ENCODE measurements at places on chromosomes 2 and 18.

GRCh38 chr18:28684746-28685355 is 507.9 kb upstream of the CDH2 start:
- no peak for DNase-seq

DNA sequence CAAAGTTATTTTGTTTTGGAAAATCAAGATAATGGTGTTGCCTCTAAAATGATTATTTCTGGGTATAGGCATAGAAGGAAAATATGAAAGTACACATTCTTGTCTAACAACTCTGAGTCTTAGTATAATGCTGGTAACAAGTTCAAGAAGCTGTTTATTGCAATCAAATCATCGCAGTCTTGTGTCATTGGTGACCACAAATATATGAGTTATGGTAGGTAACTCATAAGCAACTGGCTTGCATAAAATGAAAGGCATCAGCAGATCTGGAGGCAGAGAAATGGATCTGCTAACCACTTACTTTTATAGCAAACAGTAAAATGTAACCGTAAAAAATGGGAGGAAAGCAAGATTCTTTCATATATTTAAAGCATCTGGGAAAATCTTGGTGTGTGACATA is 156.2 kb upstream of the TCF4 start:
- DNase-seq = no peak

- DNase-seq = no peak
These were observed 788.4 kb downstream of the EPHA4 start for GRCh38 chr2:220783671-220784070.

DNA sequence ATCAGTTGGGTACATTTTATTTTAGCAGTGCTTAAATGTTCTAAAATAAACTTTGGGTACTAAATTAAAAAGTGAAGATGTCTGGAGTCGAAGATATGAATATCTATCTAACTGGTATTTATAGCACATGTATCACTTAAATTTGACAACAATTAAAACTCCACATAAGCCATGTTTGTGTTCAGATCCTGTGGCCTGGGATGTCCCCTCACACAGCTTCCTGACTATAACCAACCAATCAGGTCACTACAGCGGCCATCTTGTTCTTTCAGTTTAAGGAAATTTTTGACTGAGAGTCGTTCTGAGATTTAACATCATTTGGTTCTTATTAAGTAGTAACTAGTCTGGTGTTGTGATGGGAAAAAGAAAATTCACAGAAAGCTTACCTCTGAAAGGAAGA is 170.7 kb upstream of the NRP2 start:
- DNase-seq = no peak

DNA sequence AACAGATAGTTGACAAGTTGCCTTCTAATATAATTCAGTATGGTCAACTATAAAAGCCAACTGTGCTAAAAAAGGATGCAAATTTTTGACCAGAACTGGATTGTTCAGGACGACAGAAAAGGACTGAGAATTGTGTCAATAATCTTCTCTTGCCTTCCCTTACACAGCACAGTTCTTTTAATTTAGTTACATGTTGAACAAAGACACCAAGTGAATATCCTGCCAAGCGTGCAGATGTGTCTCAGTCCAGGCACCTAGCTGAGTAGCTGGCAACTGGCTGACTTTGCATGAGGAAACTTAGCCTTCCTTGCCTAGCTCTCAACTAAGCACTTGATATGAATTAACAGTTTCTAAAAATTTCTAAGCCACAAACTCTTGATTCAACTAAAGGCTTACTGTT is 801.4 kb downstream of the BCL11A start:
- DNase-seq = no peak

DNA sequence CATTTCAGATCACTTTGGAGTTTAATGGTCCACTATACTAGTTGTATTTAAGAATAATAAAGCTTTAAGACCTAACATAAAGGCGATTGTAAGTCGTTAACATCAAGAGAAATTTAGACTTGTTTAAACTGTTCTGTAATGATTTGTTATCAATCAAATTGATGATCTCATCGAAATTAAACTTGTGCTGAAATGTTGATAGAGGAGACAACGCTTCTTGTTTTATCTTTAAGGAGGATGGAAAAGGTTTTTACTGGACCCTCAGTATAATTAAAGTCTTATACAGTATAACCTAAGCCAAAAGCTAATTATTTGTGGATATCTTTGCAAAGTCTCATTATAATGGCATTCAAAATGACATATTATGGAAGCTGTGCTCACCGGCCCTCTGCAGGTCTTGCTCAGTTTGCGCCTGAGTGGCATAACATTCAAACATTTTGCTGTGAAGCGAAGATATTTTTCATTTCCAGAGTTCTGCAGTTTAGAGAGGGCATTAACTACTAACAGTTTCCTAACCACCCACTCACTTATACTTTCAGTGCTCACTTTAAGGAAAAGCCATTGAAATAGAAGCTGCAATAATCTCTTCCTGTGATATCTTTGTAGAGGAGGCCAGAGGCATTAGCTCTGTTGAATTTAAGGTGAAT is 1.4 kb upstream of the SERTAD2 start:
- no peak for DNase-seq

- DNase-seq = no peak
These were observed 16.2 kb upstream of the GLS start for GRCh38 chr2:190864375-190864774.

GRCh38 chr2:113370478-113371091 is 66.9 kb upstream of the ZNG1B start:
- DNase-seq = peak; percentile 50

DNA sequence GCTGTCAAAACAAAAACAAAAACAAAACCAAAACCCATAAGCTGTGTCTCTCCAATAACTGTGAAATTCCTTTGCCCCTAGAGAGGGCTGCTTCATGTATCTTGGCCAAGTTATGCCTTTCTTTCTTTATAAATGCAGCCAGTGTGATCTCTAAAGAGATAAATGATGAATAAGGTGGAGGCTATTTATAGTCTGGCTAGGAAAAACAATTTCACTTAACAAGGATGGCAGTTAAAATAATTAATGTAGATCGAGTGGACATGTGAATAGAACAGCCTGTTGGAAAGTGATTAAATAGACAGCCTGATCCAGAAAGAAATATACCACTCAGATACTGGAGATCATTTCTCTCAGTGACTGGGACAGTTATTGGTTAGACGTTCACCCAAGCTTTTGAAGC is 1666.9 kb upstream of the CELF4 start:
- DNase-seq = no peak

DNA sequence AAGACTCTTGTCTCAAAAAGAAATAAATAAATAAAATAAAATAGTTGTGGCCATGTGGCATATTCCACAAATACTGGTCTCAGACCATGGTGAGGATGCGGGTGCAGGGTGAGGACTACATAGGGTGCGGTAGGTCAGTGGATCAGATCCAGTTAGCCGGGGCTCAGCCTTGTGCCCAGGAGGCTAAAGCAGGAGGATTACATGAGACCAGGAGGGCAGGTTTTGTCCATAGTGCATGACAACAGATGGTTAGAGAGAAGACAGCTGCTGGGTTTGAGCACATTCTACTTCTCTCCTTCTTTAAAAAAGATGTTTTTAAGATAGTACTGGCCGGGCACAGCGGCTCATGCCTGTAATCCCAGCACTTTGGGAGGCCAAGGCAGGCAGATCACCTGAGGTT is 12.8 kb upstream of the PSD4 start:
- no peak for DNase-seq

GRCh38 chr18:55587418-55588110 is 428 bp downstream of the TCF4 start:
- no peak for DNase-seq

GRCh38 chr2:30029804-30030203 is 108.4 kb upstream of the ALK start:
- DNase-seq = no peak

DNA sequence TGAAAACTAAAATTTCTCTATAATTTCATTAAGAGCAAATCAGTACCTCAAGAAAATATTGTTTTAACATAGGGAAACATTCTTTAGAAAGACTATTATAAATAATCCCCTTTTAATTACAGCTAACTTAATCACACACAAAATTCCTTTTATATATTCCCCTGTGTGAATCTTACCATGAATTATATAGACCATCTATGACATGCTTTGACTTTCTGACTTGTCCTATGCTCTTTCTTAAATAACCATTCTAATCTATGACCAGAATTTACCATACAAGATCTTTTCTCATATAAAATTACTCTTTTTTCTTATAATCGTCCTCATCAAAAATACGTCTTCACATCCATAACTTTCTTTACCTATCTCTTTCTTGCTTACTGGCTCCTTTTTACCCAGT is 824.2 kb upstream of the FAM98A start:
- DNase-seq = no peak

DNA sequence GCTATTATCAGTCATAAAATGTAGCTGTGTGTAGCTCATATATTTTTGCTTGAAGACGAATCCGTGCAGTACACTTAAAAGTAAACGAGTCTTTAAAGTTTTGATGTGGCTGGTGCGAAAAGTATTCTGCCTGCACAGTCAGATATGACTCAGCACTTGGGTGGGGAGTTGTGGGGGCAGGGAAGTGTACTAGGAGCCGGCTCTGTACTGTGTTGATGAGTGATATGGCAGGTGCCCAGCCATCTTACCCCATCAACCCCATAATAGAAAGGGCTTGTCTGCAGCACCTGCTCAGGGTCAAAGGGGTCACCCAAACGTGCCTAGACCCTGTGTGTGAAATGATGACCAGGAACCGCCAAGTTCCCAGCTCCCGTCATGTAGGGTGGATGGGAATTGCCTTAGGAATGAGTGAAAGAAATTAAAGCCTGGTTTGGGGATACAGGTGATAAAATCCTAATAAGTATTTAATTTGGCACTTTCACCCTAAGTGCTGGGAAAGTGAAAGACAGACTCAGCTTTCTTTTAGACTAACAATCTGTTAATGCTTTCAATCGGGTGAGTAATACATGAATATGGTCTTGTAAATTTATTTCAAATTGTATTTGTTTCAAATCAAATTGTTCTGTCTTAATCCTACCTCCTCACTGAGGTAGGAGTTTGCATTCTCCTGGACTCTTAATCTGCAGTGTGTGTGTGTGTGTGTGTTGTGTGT is 48.0 kb downstream of the BCL2L11 start:
- peak; percentile 67 for DNase-seq

GRCh38 chr2:215601990-215602721 is 166.3 kb upstream of the FN1 start:
- no peak for DNase-seq

DNA sequence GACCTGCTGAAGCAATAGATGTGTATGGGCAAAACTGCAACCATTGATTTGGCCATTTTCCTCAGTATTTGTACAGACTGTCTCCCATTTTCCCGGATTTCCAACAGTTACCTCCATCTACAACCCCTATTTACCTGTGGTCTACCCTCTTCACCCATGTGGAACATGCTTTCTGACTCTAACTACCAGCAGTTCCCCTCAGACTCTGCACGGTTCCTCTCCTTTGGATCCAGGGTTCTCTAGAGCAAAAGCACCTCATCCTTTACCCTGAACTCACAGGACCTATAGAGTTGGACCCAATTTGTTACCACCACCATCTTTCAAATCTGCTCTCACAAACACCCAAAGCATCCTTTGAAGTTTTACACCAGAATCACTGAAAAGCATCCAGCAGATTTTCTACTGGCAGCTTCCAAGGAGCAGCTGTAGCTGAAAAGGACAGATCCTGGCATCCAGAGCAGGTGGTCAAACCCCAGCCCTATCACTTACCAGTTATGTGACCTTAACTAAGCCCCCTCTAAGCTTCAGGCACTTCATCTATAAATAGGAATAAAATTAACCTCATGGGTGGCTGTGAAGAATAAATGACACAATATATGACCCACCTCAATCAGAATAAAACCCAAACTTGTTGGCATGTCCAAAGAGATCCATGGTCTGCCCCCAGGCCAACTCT is 15.3 kb downstream of the CYTIP start:
- no peak for DNase-seq

- DNase-seq = no peak
These were observed 1.0 kb downstream of the CHST10 start for GRCh38 chr2:100416397-100416934.

GRCh38 chr2:195891081-195891480 is 177.6 kb downstream of the DNAH7 start:
- no peak for DNase-seq

GRCh38 chr2:198488964-198489363 is 684.6 kb downstream of the PLCL1 start:
- DNase-seq = no peak

DNA sequence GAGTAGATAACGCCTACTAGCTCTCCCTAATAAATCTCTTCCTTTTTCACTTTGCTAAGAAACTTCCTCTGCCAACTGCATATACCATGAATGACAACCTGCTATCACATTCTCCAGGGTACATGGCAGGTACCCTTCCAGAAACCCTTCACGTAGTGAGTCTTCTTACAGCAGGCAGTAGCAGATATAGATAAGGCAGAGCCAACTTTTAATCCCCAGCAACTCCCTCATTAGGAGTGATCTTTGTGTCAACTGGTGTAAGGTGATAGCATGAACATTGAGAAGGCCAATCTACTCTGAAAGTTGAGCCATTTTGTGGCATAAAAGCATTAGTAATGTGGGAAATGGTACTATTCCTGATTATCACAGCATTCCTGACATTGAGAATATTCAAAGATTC is 5.7 kb upstream of the STK17B start:
- DNase-seq = no peak

- DNase-seq = no peak
These were observed 17.8 kb downstream of the CRIM1 start for GRCh38 chr2:36373149-36373926.

GRCh38 chr2:36380624-36381481 is 25.3 kb downstream of the CRIM1 start:
- no peak for DNase-seq

DNA sequence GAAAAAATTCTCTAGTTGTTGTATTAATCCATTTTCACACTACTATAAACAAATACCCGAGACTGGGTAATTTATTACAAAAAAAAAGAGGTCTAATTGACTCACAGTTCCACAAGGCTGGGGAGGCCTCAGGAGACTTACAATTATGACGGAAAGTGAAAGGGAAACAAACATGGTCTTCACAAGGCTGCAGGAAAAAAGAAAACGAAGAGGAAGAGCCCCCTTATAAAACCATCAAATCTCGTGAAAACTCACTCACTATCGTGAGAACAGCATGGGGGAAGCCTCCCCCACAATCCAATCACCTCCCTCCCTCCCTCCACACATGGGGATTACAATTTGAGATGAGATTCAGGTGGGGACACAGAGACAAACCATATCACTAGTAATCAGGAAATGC is 61.7 kb upstream of the SPTBN1 start:
- no peak for DNase-seq

GRCh38 chr2:127573771-127574170 is 38.3 kb downstream of the MYO7B start:
- no peak for DNase-seq

DNA sequence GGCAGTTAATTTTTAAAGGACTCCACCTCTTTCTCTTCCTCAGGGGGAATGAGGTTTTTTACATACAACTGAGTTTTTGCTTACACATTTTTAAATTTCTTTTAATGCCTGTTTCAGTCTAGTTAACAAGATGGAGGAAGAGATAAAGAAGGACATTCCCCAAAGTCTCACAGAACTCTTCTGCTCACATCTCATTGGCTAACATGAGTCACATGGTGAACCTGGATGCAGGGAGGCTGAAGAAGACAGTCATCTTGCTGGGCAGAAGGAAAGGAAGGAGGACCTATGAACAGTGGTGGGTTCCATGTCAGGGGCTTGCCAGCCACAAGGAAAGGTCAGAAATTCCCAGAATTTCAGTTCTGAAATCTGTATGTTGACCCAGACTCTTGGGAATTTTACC is 10.4 kb upstream of the ST8SIA5 start:
- no peak for DNase-seq

GRCh38 chr18:57984490-57985115 is 59.4 kb upstream of the NEDD4L start:
- DNase-seq = no peak

- no peak for DNase-seq
These were observed 182.9 kb downstream of the PRKCE start for GRCh38 chr2:45834372-45834771.

Data from stimulated activated CD4-positive, alpha-beta T cell treated with anti-CD3 and anti-CD28 coated beads, Interleukin-2, amount 100 ng/mL, for 4 hours (primary cell).